CD4-positive, alpha-beta T cell treated with Interleukin-6 for 4 hours (primary cell): ENCODE measurements at places on chromosomes 4 and X.

DNA sequence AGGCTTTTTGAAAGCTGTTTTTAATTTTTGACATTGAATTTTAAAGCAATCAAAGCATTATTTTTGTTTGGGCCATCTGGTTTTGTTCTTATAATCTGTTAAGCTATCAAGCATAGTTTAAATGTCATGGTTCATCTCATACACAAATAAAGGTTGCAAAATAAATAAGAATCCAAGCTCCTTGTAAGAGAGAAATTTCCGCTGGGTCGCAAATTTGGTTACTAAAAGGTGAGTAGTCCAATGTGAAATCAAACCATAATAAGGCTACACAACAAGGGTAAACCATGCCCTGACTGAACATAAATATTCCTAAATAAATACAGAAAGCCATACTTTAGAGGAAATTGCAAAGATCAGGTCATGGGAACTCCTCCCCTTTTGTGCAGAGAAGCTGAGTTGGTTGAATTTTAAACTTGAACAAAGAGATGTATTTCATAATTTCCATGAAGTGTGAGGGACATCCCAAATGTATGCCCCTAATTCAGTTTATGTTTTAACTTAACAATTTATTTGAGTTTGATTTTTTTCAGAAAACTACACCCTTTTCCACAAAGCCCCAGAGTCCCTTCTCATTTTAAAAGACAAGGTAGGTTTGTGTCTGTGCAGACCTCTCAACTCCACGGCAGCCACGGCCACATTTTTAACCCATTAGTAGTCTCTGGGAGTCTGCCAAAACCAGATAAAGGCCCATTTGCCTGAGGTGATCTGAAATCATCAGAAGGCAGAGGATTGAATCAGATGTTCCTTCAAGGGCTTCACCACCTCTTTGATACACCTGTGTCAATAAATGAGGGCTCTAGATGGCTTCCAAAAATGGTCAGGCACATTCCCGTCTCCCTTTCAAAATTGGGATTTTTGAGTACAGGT lies 85.2 kb downstream of the PLAC1 start:
- DNase-seq = no peak

DNA sequence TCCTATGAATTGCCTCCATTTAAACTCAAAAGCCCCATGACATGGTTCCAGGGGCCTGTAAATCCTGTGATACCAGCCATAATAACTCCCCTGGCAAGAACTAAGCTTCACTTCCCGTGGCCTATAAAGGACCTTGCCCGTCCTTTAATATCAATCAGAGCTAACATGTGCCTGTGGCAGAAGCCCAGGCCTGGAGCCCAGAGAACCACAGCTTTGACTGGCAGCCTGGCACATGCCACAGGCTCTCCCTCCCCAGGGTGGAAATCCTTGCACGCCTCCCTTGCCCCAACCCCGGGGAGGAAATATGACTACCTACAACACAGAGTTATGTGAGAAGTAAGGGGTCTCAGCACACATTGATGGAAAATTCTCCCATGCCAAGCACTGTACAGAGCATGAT lies 287.4 kb downstream of the RAB28 start:
- DNase-seq = no peak

GRCh38 chr4:184891816-184892397 lies 66.1 kb upstream of the ACSL1 start:
- DNase-seq = no peak

DNA sequence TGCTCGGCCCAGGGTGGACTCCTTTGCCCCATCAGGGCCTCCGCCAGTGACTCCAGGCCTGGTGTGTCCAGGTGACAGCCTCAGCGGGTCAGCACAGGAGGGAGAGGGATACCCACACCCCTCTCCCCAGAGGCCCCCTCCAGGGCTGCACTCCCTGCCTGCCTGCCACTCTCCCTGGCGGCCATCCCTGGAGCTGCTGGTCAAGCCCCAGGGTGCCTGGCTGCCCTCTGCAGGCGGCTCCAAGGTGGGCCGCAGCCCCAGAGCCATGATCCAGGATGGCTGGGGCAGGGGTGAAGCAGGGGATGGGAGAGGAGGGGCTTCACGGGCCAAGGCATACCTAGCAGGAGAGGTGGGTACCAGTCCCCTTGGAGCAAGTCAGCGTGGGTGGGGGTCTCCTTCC lies 3.8 kb downstream of the FGFRL1 start:
- DNase-seq = no peak

GRCh38 chr4:81648576-81649275 lies 177.0 kb upstream of the RASGEF1B start:
- peak; percentile 49 for DNase-seq
